ENCODE measurements at places on chromosomes 7 and 10. TPM values are rescaled to one million over a fixed set of nuclear protein-coding genes. Genes with fewer than 3 reads are reported as not detected.

GRCh38 chr7:104272767-104273384 lies 55.5 kb upstream of the LHFPL3 start:
- DNase-seq: no peak

The COL26A1 gene
- 1.2 TPM for total RNA-seq

GRCh38 chr10:7457478-7458316 lies 46.9 kb upstream of the SFMBT2 start:
- no peak for DNase-seq

DNA sequence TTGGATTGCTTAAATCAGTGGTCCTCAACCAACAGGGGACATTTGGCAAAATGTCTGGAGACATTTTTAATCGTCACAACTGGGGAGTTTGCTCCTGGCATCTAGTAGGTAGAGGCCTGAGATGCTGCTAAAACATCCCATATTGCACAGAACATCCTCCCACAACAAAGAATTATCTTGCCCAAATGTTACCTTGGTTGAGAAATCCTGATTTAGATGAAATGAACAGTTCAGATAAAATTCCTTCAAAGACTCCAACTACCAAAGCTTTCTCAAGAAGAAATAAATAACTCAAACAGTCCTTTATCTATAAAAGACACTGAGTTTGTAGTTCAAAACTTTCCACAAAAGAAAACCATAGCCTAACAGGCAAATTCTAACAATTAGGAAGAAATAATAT lies 160.9 kb downstream of the SNX13 start:
- DNase-seq: no peak

DNA sequence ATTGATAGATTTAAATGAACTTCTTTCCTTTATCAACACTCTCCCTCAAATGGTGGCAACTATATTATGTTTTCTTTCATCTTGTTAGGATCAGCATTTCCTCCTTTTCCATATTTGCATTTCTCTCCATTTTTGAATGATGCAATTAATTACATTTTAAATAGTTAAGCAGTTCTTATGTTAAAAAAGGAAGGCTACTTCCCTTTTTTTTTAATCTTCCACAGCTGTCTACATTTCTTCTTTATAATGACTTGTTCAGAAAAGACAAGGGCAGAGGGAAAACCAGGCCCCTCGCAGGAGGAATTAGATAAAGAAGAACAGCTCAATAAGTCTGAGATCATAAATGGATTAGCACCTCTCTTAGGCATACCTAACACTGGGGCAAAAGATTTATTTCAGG lies 208.9 kb downstream of the ARL4A start:
- no peak for DNase-seq
